ENCODE measurements at places on chromosomes 16 and 17.

DNA sequence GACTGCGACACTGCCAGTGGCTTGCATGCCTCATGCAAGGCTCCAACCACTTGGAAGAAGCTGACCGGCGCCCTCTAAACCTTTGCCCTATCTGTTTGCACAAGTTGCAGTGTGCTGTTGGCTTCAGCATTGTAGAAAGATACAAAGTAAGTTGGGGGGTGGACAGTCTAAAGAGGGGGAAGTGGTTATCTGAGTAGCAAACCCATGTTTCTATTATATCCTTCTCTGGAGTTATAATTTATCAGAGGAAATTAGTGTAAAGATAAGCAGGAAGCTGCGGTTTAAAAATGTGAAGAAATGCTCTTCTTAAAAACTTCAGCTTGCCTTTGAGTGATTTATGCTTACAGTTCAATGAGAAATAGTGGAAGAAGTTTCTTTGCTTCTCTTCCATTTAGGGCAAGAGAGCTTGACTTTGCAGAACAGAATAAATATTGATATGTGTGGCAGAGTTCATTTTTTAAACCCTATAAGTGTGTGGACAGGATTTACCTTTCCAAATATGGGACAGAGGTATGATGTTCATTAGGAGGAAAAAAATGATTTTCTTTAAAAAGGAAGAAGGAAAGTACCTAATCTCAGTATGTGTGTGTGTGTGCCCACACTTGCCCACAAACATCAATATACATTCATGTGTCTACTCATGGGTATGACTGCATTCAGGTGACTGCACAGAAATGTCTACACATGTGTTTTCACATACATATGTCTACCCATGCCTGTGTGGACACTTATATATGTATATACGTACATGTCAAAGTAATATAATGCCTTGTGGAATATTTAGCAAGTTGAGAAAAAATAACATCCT is 8.1 kb downstream of the AMZ2 start:
- no peak for DNase-seq

DNA sequence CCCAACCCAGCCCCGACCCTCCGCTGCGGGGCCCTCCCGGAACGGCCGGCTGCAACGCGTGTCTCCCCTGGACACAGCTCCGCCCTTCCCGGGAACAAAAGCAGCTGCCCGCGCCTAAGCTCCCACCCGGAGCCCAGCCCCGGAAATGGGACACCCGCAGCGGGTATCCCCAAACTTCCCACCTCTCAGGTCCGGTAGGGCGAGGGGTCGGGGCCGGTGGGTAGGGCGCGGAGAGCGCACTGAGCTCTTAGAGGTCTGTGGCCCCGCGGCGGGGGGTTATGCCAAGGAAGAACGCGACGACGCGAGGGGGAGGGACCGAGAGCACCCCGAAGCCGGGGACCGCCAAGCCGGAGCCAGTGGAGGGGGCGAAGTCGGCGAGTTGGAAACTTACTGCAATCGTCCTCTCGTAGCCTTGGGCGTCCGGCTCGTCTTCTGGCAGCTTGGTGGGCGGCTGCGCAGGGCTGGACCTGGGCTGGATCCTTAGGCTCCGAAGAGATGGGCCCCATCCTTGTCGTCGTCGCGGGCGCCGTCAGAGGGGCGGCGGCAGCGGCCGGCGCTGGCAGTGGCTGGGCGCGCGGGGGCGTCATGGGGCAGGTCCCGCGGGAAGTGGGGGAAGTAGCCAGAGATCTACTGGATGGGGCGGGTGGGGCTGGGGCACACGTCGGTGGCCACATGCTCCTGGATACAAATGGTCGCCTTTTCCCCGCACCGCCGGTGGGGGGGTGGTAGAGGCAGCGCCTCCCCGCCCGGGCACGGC is 6.9 kb downstream of the USP6 start:
- peak; percentile 48 for DNase-seq

- DNase-seq = no peak
These were observed 5.7 kb upstream of the C1QTNF8 start for GRCh38 chr16:1101573-1102332.

GRCh38 chr17:27381007-27381501 is 75.2 kb upstream of the KSR1 start:
- peak; percentile 63 for DNase-seq

- no peak for DNase-seq
These were observed 352.2 kb upstream of the TNRC6C start for GRCh38 chr17:77606146-77606864.

DNA sequence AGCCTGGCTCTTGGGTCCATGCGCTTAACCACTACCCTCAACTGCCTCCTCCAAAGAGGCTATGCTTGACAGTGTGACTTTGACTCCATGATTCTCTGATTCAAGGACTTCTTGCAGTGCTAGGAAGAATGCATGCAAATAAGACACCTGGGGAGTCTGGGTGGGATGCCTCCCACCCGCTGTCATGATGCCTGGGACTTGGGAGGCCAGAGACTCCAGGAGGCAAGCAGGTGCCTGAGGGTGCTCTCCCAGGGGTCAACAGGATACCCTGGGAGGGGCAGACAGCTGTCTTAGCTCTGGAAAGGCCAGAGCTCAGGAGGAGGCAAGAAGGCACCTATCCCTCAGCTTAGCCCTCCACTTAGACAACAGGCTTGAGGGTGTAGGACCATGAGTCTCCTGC is 38.4 kb downstream of the SRCIN1 start:
- no peak for DNase-seq

- no peak for DNase-seq
These were observed 2.3 kb downstream of the IL21R start for GRCh38 chr16:27404163-27404823.

DNA sequence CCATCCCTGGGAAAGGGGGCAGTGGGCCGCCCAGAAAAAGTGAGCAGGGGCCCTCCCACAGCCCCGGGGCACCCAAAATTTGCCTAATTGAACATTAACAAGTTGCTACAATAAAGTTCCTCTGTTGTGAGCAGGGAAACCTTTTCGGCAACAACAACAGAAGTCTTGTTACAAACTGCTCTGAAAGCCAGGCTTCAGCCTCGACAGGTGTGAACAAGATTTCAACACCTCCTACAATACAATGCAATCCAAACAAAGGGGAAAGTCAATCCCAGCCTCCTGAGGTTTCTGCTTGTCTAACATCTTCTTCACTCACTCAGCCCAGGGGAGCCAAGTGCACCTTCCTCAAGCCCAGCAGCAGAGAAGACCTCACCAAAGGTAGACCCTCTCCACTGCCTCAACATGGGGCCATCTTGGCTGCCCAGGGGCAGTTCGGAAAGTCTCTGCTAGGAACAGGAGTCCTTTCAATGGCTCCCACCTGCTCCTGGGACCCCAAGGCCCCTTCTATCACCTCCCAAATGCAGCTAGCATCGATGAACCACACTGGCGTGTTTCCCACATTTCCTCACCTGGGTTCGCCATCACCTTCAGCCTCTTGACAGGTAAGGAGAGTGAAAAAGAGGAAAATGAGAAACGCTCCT is 19.1 kb downstream of the ZFHX3 start:
- no peak for DNase-seq

- DNase-seq = no peak
These were observed 16.4 kb downstream of the CACNG4 start for GRCh38 chr17:66980896-66981295.

- DNase-seq = no peak
These were observed 84.8 kb downstream of the MAP2K6 start for GRCh38 chr17:69499318-69499717.

GRCh38 chr16:57577691-57578224 is 35.3 kb downstream of the ADGRG5 start:
- peak; percentile 5 for DNase-seq

- no peak for DNase-seq
These were observed 14.1 kb upstream of the MAPK3 start for GRCh38 chr16:30136971-30137605.

- DNase-seq = no peak
These were observed 164.0 kb downstream of the LAT start for GRCh38 chr16:29148867-29149272.

DNA sequence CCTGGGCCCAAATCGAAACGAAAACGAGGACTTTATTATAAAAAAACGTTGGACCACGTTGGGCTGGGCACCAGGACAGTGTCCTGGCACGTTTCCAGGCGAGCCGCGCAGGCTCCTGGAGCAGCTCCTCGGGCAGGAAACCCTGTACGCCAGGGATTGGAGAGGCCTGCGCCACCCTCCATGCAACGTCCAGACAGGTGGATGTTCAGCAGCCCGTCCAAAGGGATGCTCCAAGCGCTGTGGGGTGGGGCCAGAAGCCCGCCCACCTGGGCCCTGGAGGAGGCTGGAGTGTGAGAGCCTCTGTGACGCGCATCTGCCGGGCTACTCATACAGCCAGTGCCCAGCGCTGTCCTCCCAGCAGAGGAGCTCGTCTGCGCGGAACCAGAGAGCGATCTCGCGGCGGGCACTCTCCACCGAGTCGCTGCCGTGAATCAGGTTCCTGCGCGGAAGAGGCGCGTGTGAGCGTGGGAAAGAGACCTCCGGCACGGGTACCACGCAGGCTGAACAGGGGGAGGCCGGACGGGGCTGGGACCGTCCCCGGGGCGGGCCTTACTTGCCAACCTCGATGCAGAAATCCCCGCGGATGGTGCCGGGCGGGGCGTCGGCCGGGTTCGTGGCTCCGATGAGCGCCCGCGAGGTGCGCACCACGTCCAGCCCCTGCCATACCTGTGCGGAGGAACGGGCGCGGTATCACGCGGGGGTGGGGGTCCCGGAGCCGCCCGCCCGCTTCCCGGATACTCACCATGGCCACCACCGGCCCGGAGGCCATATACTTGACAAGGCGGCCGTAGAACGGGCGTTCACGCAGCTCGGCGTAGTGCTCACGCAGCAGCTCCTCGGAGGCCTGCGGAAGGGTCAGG is 785 bp downstream of the NME3 start:
- DNase-seq = peak; percentile 79

DNA sequence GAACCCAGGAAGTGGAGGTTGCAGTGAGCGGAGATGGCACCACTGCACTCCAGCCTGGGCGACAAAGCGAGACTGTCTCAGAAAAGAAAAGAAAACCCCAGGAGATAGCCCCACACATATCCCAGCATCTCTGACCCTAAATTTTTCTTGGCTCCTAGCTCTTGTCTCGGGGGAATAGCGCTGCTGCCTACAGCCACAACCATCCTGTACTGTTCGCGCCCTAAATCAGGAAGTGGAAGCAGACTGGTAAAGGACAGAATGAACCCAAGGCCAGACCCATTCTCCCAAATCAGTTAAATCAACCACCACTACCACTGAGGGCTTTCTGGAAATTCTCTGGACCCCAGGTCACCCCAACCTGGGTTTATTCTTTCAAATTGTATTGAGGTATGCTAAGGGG is 1.7 kb downstream of the CTDNEP1 start:
- no peak for DNase-seq

- no peak for DNase-seq
These were observed 16.0 kb upstream of the NCBP3 start for GRCh38 chr17:3861761-3862681.

GRCh38 chr17:78250891-78251772 is 19.7 kb downstream of the TMEM235 start:
- peak; percentile 98 for DNase-seq

DNA sequence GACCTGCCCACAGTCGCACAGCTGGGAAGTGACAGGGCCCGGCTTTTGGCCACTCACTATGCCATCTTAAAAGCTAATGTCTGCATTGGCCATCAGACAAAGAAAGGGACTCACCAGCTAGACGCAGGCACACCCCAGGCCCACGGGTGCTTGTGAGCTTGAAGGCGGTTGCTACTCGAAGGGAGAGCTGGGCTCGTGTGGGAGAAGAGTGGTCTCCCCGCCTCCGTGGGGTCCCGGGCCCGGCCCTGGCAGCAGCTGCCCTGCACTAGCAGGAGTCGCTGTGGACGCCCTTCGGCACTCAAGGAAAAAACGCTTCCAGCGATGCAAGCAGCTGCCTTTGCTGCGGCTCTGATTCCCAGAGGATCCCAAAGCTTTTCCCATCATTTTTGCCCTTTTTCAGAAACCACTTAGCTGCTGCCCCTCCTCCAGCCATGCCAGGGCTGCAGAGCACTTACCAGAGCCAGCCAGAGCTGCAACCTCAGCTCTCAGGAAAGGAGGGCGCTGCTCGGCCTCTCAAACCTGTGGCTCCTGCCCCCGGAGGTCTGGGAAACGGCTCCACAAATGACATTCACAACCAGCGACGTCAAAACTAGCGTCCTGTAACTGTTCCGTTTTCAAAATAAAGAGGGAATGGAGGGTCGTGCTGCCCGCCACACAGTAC is 12.3 kb downstream of the TRPV1 start:
- DNase-seq = no peak
